Posterior vena cava (tissue), 2 donors: ENCODE measurements at places on chromosomes 16 and 17. TPM values are rescaled to one million over a fixed set of nuclear protein-coding genes. Genes with fewer than 3 reads are reported as not detected.

- DNase-seq = peak; percentile 45
These were observed 55.9 kb downstream of the TBC1D16 start for GRCh38 chr17:79979816-79980215.

GRCh38 chr16:12530302-12530701 is 273.4 kb downstream of the CPPED1 start:
- no peak for DNase-seq

DNA sequence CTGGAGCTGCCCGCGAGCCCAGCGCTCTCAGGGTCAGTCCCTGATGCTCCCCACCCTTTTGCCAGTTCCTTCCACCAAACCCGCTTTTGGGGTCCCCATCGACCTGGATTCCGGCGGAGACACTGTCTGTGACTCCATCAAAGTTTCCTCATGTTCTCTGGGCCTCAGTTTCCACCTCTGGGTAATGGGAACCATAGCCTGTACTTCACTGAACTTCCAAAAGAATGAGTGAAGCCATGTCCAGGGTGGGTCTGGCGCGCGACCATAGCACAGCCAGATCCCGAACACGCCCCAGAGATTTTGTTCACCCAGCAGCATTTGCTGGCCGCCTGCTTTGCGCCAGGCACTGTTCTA is 327 bp downstream of the SDR42E2 start:
- no peak for DNase-seq

DNA sequence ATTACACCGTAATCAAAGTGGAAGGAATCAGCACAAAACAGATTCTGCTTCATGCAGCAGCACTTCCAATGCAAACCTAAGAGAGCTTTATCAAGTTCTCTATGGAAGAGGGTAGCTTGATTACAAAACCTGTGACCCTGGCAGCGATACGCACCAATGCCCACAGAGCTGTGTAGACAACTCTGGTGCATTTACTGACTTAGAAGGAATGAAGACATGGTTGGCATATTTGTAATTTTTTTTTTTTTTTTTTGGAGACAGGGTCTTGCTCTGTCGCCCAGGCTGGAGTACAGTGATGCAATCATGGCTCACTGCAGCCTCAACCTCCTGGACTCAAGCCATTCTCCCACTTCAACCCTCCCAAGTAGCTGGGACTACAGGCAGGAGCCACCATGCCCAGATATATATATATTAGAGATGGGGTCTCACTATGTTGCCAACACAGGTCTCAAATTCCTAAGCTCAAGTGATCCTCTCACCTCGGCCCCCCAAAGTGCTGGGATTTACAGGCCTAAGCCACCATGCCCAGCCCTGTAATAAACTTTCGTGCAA is 49.4 kb downstream of the XPO6 start:
- DNase-seq = no peak

DNA sequence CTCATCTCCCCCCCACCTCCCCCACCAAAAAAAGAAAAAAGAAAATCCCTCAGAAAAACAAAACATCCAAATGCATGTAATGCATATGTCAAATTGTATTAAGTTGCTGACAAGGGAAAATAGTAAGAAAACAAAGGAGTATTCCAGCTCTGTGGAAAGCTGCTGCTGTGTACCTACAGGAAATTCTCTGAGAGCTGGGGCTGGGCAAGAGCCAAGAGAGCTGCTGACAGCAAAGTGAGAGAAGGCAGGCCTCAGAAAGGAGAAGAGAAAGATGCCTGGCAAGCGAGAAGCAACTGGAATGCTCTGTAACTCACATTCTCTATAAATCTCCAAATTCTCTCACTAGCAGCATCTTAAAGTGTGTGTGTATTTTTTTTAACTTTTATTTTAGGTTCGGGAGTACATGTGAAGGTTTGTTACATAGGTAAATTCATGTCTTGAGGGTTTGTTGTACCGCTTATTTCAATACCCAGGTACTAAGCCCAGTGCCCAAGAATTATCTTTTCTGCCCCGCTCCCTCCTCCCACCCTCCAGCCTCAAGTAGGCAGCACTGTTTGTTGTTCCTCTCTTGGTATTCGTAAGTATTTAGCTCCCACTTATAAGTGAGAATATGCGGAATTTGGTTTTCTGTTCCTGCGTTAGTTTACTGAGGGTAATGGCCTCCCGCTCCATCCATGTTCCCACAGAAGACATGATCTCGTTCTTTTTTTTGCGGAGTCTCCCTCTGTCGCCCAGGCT is 24.4 kb downstream of the CNTROB start:
- DNase-seq = no peak

DNA sequence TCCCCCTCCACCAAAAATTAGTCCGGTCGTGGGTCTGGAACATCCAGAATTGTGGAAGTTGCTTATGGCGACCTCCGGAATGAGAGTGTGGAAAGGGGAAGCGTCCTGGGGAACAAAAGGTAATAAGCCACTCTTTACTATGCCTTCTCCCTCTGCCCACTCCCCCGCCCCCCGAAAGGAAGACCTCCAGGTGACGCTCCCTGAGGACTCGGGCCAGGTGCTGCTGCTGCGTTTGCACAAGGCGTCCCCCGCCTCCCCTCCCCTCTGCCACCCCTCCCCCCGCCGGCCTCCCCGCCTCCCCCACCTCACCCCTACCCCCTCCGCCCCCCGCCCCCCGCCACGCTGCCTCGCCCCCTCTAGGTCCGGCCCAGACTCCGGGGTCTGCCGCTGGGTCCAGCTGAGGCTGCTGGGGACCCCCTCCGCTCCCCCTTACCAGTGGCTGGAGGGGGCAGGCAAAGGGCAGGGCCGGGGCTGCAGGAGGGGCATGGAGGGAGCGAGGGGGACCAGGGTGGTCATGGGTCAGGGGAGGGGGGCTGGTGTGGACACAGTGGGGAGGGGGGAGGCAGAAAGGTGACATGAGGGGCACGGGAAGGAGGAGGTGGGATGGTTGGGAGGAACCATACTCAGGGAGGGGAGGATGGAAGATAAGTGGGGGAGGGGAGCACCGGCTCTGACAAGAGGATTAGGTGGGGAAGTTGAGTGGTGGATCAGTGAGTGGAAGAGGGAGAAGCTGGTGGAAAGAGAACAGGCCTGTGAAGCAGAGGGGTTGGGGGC is 23.6 kb downstream of the ALOX12B start:
- DNase-seq = peak; percentile 48

DNA sequence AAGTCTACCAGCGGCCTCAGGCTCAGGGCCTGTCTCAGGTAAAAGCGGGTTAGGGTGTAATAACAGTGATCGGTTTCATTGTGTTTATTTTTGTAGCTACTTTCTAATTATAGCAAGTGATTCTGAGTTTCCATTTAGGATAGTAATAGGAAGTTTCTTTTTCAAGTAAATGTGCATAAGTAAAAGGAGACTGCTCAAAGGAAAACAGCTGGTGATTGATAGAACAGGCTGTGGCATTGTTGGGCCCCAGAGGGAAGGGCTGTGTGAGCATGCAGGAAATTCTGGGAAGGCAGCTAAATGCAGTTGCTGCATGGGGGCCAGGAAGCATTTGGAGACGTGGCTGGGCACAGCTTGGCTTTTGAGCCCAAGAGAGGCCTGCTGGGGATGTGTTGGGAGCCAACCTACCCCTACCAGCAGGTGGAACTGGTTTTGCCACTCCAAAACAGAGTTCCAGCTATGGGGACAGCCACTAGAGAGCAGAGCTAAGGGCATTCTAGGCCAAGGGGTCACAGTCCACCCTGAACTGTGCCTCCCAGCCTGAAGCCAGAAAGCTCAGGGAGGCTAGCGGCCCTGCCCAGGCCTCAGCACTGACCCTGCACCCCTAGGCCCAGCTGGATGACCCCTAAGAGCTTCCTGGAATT is 12.6 kb downstream of the SNX20 start:
- no peak for DNase-seq

- DNase-seq = peak; percentile 90
These were observed 3.1 kb downstream of the RAB11FIP4 start for GRCh38 chr17:31394544-31394943.

GRCh38 chr16:82181461-82182185 is 11.6 kb upstream of the MPHOSPH6 start:
- no peak for DNase-seq

GRCh38 chr16:3292604-3293003 is 9.3 kb downstream of the ZNF263 start:
- no peak for DNase-seq

GRCh38 chr17:68613739-68614298 is 12.7 kb upstream of the FAM20A start:
- no peak for DNase-seq

- DNase-seq = no peak
These were observed 70.7 kb downstream of the RPTOR start for GRCh38 chr17:80615376-80615775.

DNA sequence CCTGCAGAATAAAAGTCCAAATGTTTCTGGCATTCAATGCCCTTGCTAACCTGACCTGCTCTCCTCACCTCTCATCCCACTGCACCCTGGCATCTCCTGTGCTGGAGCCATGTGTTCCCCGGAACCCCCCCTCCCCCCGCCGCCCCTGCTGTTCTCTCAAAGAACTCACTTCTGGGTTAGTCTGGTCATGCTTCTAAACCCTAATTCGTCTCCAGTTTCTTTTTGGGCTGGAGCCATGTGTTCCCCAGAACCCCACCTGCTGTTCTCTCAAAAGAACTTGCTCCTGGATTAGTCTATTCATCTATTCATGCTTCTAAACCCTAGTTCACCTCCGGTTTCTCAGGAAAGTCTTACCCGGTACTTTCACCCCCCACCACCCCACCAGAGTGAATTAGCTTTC is 808 bp upstream of the ALOX15 start:
- no peak for DNase-seq

- DNase-seq = peak; percentile 62
These were observed 120.9 kb upstream of the LHX1 start for GRCh38 chr17:36816214-36816906.

DNA sequence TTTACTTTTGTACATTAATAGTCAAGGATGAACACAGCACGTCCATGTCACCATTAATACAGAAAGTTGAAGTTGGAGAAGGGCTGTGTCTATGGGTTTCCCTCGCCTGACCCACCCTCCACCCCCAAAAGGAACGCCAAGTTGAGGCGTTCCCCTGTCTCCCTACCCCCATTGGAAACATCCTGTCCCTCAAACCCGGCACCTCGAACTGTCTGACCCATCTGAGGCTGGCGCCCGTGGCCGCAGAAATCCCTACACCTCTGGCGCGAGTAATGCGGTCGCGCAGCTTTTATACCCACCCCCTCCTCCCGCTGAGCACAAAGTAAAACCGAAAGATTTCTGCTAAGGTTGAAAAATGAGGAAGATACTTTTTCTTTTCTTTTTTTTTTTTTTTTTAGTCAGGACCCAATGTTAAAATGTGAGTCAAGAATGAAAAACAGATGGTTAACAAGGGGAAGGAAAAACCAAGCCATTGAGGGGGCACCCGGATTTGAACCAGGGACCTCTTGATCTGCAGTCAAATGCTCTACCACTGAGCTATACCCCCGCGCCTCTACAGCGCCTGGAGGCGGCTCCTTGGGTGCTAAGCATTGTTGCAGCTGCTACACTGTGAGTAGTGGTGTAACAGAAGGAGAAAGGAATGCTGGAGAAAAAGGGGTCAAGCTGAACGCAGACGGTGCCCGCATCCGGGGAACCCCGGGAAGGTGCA is 887 bp upstream of the LASP1 start:
- DNase-seq = peak; percentile 96

GRCh38 chr16:47141773-47142485 is 1.8 kb downstream of the NETO2 start:
- peak; percentile 90 for DNase-seq

- DNase-seq = no peak
These were observed 53.4 kb downstream of the GRB2 start for GRCh38 chr17:75352079-75352569.

GRCh38 chr16:70788668-70789594 is 12.0 kb downstream of the VAC14 start:
- no peak for DNase-seq

DNA sequence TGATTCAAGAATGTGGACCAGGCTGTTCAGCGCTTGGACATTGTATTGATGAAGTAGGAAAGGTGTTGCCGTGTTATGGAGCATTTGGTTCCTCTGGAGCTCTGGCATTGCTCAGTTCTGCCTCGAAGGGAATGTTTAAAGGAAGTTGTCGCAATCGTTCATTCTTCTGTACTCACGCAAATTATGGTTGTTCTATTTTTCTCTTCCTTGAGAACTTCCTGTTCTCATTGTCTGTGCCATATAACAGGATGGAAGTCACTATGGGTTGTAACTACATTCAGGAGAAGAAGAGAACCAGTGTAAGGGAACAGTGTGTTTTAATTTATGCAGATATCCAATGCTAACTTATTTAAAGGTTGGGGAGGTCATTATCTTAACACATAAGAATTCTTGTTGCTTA is 13.0 kb downstream of the PCTP start:
- DNase-seq = no peak

DNA sequence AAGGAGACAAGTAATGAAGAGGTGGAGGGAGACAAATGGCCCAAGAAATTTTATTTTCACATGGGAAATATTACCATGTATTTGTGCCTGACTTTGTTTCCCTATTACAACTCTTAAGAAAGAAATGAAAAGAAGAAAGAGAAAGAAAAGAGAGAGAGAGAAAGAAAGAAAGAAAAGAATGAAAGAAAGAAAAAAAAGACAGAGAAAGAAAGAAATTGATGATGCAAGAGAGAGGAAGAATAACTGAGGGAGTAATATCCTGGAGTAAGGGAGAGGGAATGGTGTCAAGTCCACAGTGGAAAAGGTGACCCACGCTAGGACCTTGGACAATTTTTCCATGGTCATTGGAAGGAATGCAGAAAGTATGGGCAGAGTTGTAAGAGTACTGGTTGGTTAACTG is 10.1 kb upstream of the ACSM3 start:
- no peak for DNase-seq

DNA sequence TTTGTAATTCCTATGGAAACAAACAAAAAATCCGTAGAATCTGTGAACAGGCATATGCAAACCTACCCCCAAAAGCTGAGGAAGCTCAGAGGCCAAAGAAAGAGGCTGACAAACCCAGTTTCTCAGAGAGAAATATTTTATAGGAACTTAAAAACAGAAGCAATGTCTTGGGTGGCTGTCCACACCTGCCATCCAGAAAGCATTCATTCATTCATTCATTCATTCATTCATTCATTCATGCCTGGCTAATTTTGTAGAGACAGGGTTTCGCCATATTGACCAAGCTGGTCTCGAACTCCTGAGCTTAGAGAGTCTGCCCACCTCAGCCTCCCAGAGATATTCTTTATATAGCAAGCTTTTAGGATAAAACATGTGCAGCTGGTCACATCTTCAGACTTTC is 154.3 kb downstream of the MRTFB start:
- DNase-seq = no peak

- no peak for DNase-seq
These were observed 2.6 kb downstream of the SHBG start for GRCh38 chr17:7632492-7632894.

The TP53TG3C gene
- not detected for total RNA-seq

The PTGES3L gene
- total RNA-seq = 9.9 TPM

The ARHGAP23 gene
- total RNA-seq = 90.4 TPM

The TEPSIN gene
- 17.4 TPM for total RNA-seq

The SALL1 gene
- total RNA-seq = not detected

The C16orf92 gene
- not detected for total RNA-seq

The RAB26 gene
- not detected for total RNA-seq

The C16orf90 gene
- not detected for total RNA-seq

The TADA2A gene
- 26.8 TPM for total RNA-seq

The CYGB gene
- 16.3 TPM for total RNA-seq
